Cortex of kidney (tissue), 1 donor: ENCODE measurements at places on chromosomes 2 and 18.

DNA sequence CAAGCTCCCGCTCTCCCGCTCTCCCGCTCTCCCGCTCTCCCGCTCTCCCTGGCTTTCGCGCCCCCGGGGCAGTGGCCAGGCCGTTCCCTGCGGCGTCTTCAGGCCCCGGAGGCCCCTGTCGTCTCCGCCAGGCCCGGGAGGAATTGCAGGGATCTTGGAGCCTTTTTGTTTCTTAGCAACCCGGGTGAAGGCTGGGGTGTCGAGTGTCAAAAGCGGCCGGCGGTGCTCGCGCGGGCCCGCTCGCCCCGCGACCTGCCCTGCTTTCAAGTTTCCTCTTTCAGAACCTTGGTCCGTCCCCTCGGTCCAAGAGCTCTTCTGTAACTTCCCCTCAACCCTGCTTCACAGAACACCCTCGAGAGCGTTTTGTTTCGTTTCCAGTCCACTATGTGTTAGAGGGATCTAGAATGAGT is 1.4 kb downstream of the RNF138 start:
- DNase-seq, result no peak

DNA sequence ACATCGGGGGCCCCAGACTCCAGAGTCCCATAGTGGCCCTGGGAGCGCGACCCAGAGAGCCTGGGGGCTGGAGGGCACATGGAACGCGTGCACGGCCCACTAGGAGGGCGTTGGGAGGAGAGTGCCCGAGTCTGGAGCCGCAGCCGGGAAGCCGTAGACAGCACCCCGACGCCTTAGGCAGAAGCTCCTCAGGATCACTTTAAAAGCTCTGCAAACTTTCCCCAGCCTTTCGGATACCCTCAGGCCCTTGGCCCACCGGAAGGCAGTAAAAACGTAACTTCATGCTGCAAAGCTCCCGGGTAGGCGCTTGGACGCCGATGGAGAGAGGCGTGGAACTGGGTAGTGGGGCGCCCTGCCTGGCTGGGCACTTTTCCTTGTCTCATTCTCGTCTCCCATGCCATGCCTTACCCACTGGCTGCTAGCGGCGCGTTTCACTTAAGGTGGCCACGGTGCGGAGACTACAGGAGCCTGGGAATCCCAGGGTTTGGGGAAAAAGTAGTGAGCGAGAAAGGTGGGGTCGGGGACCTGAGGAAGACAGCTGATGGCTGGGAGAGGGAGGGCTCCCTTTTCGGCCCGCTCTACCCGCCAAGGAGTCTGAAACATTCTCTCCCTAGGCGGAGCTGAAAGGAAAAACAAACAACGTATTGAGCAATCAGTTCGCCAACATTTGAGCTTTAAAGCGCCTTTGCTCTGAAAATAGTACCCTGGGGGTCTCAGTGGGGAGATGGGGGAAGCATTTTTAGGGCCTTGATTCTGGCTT is 141.8 kb downstream of the MEIS1 start:
- no peak for DNase-seq

- DNase-seq, result no peak
Measured at GRCh38 chr2:117232305-117232704, 582.2 kb upstream of the DDX18 start.

DNA sequence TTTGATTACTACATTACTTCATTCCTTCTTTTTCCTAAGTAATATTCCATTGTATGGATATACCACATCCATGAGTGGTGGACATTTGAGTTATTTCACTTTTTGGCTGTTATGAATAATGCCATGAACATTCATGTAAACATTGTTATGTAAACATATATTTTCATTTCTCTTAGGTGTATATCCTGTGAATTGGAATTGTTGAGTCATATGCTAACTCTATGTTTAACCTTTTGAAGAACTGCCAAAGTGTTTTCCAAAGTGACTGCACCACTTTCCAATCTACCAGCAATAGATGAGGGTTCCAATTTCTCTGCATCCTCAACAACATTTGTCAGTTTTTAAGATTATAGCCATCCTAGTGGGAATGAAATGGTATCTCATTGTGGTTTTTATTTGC is 42.7 kb upstream of the CXXC1 start:
- no peak for DNase-seq

DNA sequence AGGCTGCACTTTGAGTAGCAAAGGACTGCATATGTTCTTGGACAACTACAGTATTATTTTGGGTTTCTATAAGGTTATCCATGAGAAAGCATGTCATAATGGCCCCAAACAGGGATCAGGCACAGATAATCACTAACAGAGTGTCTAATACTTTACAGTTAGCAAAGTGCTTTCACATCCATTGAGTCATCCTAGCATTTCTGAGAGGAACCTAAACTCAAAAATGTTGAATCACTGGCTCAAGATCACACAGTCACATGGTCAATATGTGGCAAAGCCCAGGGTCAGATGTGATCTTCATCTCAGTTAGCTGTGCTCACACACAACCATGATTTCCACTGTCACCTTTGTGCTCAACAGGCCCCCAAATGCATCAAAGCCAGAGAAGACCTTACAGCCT is 156.1 kb upstream of the VRK2 start:
- no peak for DNase-seq

- DNase-seq, result no peak
Measured at GRCh38 chr18:63373161-63373560, 6.2 kb upstream of the KDSR start.

DNA sequence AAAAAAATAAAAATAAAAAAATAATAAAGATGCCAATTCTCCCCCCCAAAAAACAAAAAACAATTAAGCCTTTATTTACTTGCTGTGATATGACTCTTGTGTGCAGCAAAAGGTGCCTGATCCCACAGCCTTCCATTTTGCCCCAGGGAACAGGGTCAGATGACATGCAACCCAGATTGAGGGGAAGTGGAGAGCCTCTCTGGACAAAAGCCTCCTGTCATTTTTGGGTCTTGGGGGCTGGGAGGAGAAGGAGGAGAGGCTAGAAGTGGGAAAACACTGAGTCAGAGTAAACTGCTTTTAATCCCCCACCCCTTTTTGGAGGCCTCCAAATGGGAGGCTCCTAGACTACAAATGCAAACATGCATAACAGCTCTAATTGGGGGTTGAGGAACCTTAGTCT is 46.6 kb upstream of the SCG2 start:
- DNase-seq, result no peak

- DNase-seq, result no peak
Measured at GRCh38 chr18:77054288-77054605, 78.3 kb downstream of the MBP start.

- no peak for DNase-seq
Measured at GRCh38 chr18:68937029-68937599, 139.2 kb downstream of the CCDC102B start.

GRCh38 chr2:40404517-40404916 is 47.4 kb downstream of the SLC8A1 start:
- no peak for DNase-seq

GRCh38 chr2:165032559-165032958 is 77.2 kb upstream of the SLC38A11 start:
- DNase-seq, result no peak

- no peak for DNase-seq
Measured at GRCh38 chr2:46829231-46829995, 86.2 kb downstream of the MCFD2 start.

GRCh38 chr2:35082072-35082471 is 1273.5 kb upstream of the CRIM1 start:
- no peak for DNase-seq

GRCh38 chr2:207469943-207470729 is 59.6 kb upstream of the CREB1 start:
- no peak for DNase-seq

DNA sequence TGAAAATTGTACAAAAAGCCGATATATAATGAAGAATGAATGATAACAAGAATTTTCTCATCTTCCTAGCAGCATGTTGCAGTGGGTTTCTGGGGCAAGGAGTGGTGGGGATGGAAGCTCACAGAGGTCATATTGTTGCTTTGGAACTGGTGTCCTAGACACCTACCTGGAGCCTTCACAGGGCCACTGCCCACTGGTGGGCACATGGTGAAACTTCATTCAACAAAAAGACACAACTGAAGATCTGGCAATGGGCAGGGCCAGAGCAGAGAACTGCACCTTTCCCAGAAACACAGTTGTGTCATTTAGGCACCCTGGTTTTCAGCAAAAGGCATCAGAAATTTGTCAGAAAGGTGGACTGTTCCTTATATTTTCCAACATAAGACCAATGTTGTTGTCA is 115.3 kb downstream of the FHOD3 start:
- DNase-seq, result no peak

DNA sequence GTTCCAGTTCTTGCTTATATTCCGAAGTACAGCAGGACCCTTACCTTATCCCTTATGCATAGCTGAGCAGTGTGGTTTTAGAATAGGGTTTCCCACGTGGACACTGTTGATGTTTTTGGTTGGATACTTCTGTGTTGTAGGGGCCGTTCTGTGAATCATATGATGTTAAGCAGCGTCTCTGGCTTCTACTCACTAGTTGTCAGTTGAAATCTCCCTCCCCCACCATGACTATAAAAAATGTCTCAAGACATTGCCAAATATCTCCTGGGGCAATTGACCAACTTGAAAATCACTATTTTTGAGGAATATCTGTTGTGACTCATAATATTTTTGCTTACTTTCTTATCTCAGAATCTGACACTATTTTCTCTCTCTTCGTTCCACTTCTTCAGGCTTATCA is 713.7 kb downstream of the TSN start:
- DNase-seq, result no peak

DNA sequence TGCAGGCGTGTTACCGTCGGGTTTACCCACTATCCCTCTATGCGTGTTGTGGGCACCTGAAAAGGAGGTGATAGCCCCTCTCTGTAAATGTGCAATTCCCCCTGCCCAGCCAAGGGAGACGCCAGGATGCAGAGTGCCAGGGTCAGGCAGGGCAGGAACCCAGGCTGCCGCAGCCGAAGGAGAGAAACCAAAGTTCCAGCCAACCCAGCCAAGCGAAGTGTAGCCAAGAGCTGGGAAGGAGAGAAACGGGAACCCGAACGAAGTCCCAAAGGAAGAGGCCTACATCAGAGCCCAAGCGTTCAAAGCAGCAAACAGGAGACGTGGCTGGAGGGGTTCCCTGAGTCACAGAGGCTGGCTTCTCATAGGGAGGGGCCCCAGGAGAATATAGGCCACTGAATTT is 24.2 kb upstream of the SPR start:
- DNase-seq, result no peak

DNA sequence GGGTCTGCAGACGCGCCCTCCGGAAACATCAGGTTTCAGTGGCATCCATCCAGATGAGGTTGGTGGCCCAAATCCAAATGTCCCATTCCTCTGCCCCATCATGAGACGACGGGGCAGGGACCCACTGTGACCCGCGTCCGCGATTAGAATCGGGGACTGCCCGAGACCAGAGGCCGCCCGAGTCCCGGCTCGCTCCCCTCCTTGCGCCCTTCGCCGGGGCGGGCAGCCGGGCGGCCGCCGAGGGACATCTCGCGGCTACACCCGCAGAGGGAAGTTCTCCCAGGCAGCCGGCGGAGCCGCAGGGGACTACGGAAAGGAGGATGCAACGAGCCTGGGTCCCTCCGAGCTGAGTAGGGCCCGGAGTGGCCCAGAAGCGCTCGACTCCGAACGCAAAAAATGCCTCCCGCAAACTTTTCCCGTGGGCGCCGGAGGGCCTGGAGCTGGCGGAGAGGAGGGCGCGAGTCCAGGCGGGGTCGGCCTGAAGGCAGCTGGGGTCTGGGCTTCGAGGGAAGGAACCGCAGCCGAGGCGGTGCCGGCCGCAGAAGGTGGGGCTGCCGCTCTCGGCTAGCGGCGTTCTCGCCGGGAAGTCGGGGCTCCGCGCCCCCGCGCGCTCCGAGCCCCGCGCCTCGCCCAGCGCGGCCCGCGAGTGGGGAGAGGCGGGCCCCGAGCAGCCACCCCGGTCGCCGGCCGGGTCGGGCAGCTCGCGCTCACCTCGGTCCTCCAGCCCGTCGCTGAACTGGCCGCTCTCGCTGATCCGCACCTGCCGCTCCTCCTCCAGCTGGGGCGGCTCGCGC is 580 bp downstream of the TMEM163 start:
- DNase-seq, result no peak

GRCh38 chr2:164705412-164706167 is 84.3 kb upstream of the GRB14 start:
- DNase-seq, result no peak

GRCh38 chr2:193446967-193447366 is 1252.2 kb upstream of the TMEFF2 start:
- DNase-seq, result no peak

GRCh38 chr2:27715318-27716210 is 51.9 kb downstream of the SLC4A1AP start:
- no peak for DNase-seq

- DNase-seq, result no peak
Measured at GRCh38 chr2:164538240-164538866, 82.9 kb downstream of the GRB14 start.

GRCh38 chr18:50633992-50634391 is 74.1 kb downstream of the MAPK4 start:
- DNase-seq, result no peak

GRCh38 chr2:189836644-189837043 is 52.4 kb downstream of the PMS1 start:
- DNase-seq, result no peak

GRCh38 chr2:106990297-106990696 is 104.3 kb upstream of the ST6GAL2 start:
- DNase-seq, result no peak

DNA sequence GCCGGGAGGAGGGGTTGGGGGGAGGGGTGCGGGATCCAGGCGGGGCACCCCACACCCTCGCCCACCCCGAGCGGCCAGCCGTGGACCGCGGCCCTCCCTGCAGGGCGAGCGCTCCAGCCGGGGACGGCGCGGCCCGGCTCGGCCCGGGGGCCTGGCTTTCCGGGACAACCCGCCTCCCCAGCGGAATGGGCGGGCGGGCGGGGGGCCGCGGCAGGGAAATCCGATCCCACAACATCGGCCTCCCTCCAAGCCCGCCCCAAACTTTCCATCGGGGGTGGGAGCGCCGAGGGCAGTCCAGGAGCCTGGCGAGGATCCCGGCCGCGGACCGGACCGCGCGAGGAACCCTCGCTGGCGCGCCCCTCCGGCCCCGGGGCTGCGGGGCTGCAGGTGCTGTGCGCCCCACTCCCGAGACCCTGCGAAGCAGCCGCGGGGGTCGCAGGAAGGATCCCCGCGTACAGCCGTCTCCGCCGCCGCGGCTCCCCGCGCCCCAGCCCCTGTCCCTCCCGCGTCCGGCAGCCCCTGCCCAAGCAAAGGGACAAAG is 529 bp downstream of the SEMA4C start:
- DNase-seq, result no peak

- no peak for DNase-seq
Measured at GRCh38 chr2:72148003-72148836, 558 bp upstream of the CYP26B1 start.

- DNase-seq, result no peak
Measured at GRCh38 chr2:210493528-210493927, 17.0 kb upstream of the LANCL1 start.

DNA sequence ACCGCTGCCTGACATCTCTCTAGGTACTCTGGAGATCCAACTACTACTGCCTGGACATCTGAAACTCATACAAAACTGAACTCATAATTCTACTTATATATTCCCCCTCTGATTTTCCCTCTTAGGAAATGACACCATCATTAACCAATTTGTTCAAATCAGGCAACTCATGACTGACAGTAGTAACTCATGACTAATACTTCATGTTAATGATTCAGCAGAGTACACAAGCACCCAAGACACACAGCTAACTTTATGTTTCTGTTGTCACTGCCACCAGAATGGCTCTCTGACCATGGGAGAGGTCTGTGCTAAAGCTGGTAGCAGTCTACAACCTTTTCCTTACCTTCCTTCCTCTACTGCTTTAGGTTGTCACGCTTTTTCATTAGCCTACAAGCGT is 91.1 kb downstream of the ITSN2 start:
- no peak for DNase-seq
